ENCODE measurements at places on chromosomes 1 and 21.

GRCh38 chr1:69513601-69514000 lies 54.1 kb upstream of the LRRC7 start:
- no peak for DNase-seq

GRCh38 chr1:204072931-204073836 lies at the start of gene SOX13:
TSS of gene SOX13 (plus strand) at chr1:204073115. CDS start at chr1:204112916, 39,801 bp downstream.
- DNase-seq = peak; percentile 96

DNA sequence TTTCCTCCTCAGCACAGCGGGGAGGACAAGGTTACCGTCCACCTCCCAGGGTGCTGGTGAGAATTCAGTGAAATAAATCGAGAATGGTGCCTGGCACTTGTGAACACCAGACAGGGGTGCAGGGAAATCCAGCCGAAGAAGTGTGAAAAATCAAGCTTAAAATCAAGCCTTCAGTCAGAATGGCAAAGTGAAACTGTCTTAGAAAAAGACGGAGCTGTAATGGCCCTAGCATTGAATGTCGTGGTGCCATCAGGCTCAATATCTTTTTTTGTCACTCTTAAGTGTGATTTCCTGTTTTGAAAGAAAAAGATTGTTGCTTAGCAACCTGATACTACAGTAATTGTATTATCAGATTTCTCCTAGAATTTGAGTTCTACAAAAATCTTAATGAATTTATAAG lies 22.1 kb downstream of the EDARADD start:
- DNase-seq = no peak

DNA sequence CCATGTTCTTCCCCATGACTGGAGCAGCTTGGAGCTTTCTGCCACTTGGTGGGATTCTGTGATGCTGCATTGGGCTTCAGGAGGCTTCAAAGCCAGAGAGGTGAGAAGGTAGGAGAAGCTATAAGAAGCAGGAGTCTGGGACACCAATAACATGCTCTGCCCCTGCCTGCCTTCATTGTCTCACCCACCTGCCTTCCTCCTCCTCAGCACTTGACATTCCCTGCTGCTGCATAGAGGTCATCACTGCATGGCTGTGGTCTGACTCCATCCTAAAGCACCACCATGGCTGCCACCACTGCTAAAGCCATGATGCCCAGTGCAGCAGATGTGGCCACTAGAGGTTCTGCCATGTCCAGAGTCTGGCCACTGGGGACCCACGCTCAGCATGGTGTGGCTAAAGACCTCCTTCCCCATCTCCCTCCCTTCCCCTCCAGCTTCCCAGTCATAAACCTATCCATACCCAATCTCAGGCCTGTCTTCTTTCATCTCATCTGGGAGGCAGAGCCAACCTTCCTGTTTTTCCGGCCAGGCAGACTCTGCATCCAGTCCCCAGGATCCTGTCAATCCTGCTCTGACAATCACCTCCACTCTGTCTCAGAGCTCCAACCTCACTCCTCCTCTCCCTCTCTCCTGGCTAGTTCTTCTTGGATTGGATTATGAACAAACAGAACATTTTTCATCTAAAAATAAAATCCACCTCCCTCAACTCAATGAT lies 285.1 kb upstream of the POU3F1 start:
- no peak for DNase-seq

- DNase-seq = no peak
These were observed 523.9 kb downstream of the LMO4 start for GRCh38 chr1:87852410-87853161.

GRCh38 chr1:164564378-164564777 lies 5.4 kb downstream of the PBX1 start:
- no peak for DNase-seq

DNA sequence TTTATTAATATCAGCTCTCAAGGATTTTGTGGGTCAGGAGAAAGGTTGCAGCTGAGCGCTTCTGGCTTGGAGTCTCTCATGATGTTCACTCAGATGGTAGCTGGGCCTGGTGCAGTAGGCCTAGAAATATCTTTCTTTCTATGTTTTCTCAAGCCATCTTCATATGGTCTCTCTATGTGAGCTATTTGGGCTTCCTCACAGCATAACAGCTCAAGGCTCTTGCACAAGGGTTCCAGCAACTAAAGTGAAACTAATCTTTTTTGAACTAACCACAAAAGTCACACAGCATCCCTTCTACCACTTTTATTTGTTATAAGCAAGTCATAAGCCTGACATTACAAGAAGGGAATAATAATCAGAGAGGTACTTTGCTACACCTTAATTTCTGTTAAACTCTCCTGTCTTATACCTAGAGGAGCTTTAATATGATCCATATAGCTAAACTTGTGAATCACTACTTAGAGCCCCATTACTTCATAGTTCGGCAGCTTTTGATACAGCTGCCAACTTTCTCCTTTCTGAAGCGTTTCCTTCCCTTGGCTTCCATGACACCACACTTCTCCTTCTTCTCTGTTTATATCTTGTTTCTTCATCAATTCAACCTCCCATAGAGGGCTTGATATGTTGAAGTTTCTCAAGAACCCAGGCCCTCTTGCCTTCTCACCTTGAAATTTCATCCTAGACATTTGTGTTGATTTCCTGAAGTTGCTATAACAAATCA lies 720.2 kb downstream of the LTN1 start:
- no peak for DNase-seq

GRCh38 chr1:47439819-47440598 lies 2.2 kb downstream of the FOXD2 start:
- no peak for DNase-seq

GRCh38 chr1:76865696-76866286 lies 1.5 kb upstream of the ST6GALNAC5 start:
- DNase-seq = no peak

- DNase-seq = no peak
These were observed 30.2 kb upstream of the DISC1 start for GRCh38 chr1:231596337-231596791.

GRCh38 chr1:246355411-246356230 lies 151.5 kb downstream of the SMYD3 start:
- no peak for DNase-seq

DNA sequence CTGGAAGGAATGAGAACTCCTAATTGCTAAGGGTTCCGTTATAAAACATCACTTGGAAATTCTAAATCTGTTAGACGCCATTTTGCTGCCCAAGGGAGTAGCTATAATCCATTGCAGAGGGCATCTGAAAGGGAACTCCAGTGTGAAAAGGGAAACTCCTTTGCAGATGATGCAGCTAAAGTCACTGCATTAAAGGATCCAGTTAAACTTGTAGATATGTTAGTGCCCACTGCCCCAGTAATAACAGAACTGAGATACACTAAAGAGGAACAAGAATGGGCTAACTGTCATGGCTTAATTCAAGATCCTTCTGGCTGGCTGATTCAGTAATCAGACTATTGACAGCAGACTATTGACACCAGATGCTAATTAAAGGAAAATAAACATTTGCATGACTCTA lies 81.8 kb upstream of the KIAA0040 start:
- no peak for DNase-seq

- no peak for DNase-seq
These were observed 222.5 kb downstream of the SLC45A1 start for GRCh38 chr1:8540261-8540941.

- no peak for DNase-seq
These were observed 288.3 kb downstream of the PTPRC start for GRCh38 chr1:198927129-198927528.

DNA sequence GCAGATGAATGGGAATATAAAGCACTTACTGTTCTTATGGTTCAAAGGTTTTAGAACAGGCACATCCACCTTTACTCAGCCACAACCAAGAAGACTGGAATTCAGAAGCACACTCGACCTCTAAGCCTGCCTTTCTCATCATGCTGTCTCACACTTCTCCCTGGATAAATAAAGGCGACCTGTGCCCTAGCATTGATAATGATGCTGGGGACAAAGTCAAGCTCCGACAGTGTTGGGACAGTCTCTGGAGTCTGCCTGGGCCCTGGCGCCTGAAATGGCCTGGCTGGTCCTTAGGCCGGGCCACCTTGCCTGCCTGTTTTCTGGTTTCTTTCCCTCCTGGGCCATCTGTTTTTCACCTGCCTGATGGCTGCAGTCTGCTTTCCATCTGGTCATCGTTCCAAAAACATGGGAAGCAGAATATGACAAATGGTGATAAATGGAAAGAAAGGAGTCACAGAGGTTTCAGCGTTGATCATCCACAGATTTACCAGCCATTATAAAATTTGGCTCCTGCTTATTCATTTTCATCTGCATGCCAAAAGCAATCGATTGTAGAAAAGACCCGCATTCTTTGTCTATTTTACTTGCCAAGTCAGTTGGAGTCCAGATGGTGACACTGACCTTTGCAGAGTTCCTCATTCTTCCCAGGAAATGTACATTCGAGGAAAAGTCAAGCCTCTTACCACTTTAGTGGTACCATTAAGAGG lies 91.2 kb upstream of the KCNJ15 start:
- no peak for DNase-seq

GRCh38 chr1:151510614-151510956 lies 602 bp upstream of the CGN start:
- DNase-seq = no peak

DNA sequence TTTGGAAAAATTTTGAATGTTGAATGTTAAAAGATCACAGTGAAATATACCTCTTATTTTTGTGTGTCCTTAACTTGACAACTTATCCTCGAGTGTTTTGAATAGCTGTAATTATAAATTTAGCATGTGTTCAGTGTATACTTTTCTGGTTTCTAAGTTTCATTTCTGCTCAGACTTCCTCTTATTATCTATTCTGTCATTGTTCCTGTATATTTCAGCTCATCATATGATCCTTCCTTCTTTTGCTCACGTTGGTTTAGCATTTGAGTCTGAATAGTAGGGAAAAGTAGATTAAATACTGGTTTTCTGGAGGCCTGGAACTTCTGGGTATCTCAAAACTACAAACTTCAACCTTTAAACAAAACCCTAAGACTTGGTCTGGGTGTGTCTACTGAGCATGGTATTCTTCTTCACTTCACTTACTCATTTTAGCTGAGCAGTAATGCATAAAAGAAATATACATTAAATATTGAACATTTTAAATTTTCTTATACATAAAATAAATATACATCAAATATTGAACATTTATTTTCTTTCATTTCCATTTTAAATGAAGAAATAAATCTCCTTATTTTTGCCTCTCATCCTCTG lies 3.3 kb upstream of the ATP6V1G3 start:
- no peak for DNase-seq

DNA sequence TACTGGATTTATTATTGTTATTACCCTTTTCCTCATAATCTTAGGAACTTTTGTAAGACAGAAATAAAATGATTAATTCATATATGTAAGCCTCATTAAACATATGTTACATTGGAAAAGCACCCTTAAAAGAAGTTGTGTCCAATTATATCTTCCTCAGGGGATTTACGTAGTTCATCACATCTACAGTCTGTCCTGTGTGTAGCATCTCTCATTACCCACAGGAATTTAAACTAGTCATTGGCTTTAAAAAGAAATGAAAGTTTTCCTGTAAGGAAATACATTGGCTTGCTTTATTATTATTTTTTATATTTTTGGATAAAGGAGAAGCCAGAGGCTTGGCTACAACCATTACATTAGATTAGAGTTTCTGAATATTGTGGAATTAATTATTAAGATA lies 56.1 kb downstream of the SWT1 start:
- DNase-seq = no peak

DNA sequence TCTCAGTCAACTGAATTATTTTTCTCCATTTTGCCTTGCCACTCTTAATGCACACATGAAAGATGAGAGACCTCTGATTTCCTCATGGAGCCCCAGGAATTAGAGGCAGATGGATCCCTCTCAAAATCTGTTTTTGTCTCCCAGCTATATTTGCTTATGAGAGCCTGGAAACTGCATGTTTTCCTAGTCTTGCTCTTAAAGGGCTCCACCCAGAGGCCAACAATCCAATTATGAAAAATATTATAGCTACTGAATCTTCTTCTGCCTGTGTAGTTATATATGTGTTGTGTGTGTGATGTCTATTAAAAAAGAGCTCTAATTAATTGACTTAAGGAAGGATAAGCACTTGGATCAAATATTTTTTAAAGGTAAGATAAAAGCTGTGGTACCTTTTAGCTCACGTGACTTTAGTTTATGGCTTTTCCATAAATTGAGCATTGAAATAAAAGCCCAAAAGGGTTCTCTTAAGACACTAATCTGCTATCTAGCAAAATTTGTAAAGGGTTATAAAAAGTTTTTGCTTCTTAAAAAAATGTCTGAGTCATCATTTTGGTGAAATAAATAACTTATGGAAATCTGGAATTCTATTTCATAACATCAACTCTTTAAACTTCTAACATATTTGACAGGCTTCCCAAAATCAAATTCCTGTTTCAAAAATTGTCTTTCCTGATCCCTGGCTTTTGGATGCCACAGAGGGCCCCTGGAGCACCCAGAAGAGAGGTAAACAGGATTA lies 31.2 kb upstream of the TSPEAR start:
- no peak for DNase-seq

DNA sequence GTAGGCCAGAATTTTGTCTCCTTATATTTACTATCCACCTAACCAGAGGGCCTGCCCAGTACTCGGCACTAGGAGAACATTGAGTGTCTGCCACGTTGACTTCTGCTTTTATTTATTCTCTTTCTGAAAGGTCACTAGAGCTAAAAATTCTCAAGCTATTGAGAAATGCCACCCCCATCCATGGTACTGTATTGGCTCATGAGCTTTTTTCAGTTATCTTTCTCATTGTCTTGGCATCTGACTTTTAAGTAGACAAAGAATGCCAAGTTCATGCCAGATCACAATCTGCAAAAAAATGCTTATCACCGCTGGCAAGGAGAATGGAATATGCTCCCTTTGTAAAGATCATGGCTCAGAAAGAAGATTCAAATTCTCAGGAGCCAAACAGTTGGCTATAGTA lies 49.8 kb upstream of the MROH9 start:
- DNase-seq = no peak

DNA sequence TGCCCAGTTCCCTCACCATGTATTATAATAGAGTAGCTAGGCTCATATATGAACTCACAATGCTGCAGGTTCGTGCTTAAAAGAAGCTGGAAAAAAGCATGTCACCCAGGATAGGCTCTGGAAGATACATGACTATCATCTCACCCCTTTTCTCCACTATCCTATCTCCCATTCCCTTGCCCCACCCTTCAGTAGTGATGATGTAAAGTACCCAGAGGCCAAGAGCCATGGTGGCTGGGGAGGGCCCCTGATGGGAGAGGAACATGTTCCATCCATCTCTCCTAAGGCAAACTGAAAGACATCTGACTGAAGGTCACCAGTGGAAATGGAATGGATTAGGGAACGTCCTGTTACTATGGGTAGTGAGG lies 20.3 kb upstream of the RBBP5 start:
- DNase-seq = no peak

All from D721Med (cell line).